ENCODE measurements at places on chromosomes 2 and 18.

- DNase-seq, result no peak
These were observed 103.2 kb downstream of the PIEZO2 start for GRCh38 chr18:11046140-11046539.

DNA sequence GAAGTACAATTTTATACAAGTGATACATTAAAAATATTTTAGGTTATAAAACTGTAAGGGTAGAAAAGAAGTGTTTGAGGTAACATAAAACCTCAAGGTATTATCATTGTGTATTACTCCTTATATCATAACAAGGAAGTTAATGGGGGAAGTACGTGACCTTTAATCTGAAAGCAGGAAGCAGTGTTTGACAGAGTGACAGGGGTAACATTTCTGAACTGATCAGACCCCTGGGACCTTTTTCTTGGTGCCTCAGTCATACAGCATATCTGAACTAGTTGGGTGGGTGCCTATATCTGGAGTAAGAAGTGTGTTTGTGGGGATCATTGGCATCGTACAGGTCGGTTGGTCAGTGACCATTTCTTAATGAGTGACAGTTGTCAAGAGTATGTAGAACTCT is 43.0 kb downstream of the MALT1 start:
- no peak for DNase-seq

- DNase-seq, result no peak
These were observed 35.7 kb upstream of the MPP4 start for GRCh38 chr2:201734111-201734510.

DNA sequence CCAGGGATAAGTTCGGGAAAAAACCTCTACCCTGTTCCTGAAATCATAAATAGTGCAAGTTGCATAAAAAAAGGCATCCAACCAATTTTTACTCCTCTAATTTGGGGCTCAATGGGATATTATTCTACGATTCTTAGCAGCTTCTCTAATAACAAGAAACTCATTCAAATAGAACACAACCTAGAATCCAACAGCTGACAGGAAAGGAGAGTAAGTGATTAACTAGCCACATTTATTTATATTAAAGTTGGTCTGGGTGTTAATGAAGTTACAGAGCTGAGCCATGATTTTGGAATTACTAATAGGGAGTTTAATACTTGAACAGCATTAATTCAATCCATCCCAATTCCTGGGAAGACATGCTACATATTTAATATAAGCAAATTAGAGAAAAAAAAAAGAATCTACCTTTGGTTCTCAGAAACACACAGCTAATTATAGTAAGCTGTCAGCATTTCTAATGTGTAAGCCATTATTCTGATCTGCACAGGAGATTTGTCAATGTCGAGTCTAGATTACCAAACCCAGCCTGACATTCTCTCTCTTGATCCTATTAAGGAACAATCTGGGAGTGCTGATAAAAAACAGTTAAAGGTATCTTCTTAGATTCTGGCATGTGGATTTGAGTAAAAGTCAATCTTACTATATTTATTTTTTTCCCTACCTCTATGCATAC is 267.7 kb downstream of the NBAS start:
- no peak for DNase-seq

DNA sequence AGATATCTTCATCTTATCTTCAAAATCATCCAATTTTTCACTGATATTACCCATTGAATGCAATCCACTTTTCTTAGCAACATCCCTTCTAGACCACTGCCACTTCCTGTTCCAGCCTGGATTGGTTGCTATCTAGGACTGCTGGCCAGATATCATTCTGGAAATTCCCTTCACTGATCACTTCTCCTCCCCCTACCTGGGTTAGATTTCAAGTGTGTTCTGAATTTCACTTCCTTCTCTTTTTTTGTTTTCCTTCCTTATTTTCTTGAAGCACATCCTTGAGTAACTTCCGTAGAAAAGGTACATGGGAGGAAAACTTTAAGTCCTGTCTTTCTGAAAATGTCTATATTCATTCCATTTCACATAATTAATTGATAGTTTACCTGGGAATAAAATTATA is 82.0 kb upstream of the IL1R2 start:
- DNase-seq, result no peak

DNA sequence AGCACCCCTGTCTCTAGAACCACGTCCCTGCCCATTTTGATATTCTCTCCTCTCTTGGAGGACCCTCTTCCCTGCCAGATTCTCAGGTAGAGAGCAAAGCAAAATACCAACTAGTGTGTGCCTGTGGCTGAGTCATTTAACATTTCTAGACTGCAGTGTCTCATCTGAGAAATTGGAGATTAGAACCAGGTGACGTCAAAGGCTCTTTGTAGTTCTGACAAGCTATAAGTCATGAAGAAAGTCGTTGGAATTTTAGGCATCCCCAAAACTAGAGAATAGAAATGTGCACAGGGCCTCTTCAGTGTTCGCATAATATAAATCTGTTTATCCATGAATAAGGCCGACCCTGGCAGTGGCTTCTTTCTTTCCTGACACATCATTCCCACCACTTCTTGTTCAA is 74.4 kb upstream of the TANC1 start:
- DNase-seq, result no peak

GRCh38 chr18:47946889-47947288 is 16.4 kb upstream of the SMAD2 start:
- DNase-seq, result no peak

DNA sequence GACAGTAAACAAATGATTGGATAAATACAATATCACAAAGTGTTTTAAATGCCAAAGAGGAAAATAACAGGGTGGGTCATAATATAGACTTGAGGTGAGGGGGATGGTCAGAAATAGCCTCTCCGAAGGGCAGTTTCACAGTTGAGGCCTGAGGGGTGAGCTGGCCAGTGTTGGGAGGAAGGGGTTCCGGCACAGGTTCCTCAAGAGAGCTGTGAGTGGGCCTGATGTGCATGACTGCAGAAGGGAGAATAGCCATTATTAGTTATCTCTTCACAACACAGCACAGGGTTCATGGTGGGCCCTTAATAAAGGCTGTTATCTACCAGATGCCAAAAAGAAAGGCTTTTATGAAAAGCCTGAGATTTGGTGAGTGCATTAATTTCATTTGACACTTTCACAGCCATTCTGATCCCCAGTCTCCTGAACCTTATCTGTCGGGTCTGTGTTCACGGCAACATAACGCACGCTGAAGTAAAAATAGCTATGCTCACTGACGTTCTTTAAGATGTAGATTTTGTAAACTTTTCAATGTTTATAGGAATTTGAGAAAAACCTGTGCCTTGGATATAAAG is 39.6 kb downstream of the POLR1A start:
- no peak for DNase-seq

DNA sequence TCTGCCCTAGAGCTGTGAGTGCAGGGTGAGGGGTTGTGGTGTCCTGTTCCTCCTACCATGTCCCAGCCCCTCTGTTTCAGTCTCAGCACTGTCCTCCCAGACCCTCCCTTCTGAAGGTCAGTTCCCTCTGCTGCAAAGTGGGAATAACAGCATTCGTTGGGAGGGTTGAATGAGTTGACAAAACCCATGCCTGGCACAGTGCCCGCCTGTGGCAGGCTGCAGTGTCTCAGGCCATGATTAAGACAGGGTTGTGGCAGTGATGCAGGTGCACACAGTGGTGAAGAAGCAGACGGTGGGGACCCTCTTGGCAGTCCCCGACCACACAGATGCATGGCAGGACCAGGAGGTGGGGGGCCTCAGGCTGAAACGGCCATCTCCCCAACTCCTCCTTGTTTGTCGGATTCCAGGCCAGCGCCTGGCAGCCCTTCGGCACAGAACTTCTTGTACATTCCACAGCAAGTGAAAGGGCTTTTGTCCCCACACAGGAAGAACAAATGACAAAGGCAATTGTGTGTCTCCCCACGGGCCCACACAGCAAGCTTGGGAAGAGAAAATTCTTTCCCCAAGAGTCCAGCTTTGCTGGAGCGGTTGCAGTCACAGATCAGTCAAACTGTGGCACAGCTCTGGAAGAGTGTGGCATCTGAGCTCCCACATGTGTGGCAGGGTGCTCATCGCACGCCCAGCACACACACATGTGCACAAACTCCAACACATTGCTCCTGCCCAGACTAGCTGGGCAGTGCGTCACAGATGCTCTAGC is 92.0 kb upstream of the MSH2 start:
- DNase-seq, result no peak

DNA sequence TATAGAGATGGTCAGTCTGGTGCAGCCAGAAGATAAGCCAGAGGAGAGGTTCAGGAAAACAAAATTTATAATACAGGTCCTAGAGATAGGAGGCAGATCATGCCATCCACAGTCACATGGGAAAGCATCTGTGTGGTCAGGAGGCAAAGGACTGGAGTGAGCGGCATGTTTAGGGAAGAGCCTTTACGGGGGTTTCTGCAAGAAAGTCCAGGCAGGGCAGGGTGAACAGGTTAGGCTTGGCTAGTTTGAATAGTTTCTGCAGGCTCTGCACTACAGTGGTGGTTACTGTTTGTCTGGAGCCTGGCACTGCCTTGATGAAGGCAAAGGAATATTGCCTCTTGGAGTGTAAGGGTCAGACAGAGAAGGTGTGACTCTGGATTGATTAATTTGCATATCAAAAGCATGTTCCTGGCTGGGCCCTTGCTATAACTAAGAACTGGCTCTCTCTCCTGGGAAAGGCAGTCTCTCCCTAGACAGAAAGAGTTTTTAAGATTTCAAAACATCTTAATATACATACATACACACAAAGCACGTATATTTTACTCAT is 1034.7 kb upstream of the CHAC2 start:
- no peak for DNase-seq

GRCh38 chr18:33700513-33700976 is 122.5 kb downstream of the ASXL3 start:
- DNase-seq, result no peak

DNA sequence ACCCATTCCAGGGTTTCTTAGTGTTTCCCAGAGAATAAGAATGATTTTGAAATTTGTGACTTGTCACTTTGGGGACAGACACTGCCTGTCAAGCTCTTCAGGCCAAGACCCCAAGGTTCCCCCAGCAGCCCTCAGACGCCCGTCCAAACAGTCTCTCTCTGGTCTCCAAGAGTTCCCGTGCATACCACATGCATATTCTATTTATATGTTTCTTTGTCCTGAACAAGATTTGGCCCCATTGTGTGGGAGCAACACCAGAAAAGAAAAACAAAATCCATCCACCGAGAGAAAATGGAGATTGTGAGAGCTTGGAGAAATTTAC is 52.2 kb upstream of the CTAGE1 start:
- no peak for DNase-seq

- no peak for DNase-seq
These were observed 2.8 kb downstream of the TRPM8 start for GRCh38 chr2:233919938-233920337.

DNA sequence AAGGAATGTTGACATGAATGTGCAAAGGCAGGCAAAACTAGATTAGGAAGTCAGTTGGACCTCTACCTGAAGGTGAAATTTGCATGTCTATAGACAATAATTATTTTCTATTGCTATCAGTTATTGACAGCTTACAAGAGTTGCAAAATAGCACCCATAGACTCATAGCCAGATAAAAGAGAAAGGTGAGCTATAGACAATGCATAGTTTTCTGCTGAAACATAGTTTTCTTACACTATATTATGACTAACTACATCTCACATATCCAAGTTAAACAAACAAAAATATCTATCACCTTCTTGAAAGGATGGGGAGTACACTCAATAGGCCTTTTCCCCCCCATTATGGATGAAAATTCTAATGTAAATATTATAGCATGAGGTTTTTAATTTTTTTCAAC is 305.0 kb downstream of the PTH2R start:
- no peak for DNase-seq

GRCh38 chr18:14746897-14747296 is 1.1 kb upstream of the ANKRD30B start:
- no peak for DNase-seq

GRCh38 chr2:126543081-126543480 is 112.9 kb upstream of the GYPC start:
- DNase-seq, result no peak

DNA sequence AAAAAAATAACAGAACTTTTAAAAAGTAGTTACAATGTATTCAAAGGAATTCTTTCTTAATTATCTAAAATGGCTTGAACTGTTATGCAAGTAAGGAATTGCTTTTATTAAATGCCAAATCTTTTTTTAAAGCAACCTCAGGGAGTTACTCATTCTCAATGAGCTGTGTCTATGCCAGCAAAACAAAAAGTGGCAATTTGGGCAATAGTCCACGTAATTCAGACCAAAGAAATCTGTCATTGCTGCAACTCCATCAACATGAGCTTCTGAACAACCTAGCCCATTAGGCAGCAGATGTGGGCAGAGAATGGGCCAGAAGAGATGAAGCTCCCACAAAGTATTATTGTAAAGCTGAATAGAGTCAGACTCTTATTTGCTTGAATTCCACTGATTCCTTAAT is 118.4 kb downstream of the ALK start:
- no peak for DNase-seq

DNA sequence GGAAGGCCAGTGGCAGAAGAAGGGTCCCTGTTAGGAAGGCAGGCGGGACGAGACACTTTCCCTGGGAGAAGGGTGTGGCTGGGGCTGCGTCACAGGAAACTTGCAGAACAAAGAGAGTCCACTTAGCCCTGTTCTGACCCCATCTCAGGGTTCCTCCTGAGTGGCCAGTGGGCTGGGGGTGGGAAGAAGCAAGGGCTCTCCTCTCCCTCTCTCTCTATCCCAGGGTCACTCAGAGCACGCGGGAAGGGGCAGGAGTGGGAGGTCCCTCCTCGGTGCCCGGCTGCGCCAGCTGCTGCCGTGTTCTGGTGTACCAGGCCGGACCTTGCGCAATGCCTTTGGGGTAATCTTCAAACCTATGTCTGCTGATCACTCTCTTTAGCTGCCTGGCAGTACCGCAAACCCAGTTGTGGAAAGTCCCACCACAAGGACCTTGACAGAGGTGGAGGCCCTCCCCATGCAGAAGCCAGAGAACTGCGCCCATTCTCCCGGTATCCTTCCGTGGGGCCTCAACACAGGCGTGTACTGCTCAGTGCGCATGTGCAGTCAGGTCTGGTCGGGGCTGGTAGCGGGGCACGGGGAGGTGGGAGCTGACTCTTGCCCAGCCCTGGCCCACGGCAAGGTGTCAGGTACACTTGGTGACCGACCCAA is 47.8 kb upstream of the ST3GAL5 start:
- no peak for DNase-seq

DNA sequence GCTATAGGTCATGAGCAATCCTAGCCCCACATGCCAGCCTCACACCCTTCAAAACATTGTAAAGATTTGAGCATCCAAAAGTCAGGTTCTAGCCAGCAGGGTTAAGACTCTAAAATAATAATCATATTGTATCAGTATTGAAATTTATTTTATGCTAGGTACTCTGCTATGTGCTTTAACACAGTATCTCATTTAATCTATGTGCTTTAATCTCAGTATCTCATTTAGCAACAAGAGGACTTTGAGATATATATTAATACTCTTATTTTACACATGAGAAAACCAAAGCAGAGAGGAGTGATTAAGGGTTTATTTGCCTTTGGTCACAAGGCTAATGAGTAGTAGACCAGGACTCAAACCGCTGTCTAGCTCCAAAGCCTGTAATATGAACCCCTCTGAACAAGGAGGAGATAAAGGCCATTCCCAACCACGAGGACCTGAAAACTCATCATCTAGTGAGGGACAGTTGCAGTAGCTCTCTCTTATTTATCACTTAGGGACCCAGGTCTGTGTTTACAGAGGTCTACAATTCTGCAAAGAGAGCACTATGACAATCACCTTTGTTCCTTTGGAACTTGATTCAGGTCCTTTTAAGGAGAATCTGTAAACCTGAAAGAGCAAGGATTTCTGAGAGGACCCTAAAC is 116.5 kb upstream of the SERTAD2 start:
- DNase-seq, result no peak

- peak; percentile 45 for DNase-seq
These were observed 35.8 kb downstream of the CIB4 start for GRCh38 chr2:26605195-26605998.

GRCh38 chr2:172011812-172012575 is 12.2 kb downstream of the METAP1D start:
- no peak for DNase-seq

- no peak for DNase-seq
These were observed 316.2 kb upstream of the REV1 start for GRCh38 chr2:99805930-99806476.
